PC-9 (cell line): ENCODE measurements at places on chromosomes 7 and 10. TPM values are rescaled to one million over a fixed set of nuclear protein-coding genes. Genes with fewer than 3 reads are reported as not detected.

Gene ITGA8
- not detected in 2 replicates for total RNA-seq

Gene FAM131B
- 0.65 and 0.80 TPM in 2 replicates for total RNA-seq

Gene ENO4
- total RNA-seq, result 0.43 and 0.79 TPM in 2 replicates

Gene IGF2BP3
- 132 and 139 TPM in 2 replicates for total RNA-seq

DNA sequence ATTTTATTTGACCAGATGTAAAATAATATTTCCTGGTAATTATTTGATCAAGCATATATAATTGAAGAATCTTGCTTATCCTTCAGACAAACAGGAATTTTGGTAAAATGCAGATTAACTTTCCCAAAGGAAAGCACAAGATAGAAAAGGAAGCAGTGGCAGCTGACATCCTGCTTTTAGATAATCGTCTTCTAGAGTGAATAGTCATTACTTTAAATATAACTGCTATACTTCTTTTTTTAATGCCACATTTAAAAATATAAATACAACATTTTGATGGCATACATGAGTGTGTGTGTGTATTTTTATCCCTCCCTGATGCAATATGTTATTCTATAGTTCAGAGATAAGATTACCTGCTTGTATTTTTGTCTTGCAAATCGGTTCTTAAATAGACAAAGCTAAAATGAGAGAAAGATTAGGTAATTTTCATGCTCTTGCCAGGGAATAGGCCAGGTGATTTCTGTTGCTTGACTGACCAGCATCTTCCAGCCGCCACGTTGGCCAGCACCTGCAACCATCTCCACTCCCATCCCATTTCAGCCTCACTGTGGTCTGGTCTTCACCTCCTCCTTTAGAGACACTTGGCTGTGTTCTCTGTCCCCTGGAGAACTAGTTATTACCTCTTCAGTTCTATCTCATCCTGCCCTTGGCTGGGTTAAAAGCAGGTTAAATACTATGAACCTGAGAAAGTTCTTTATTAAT, 58.1 kb downstream of the MDFIC start:
- DNase-seq, result no peak
- peak overlapping the region; percentile 24; the same call in 1 of the 2 replicates for H3K4me3 ChIP-seq
